ENCODE measurements at places on chromosomes 6 and 20. TPM values are rescaled to one million over a fixed set of nuclear protein-coding genes. Genes with fewer than 3 reads are reported as not detected.

Gene TMEM217
- 0.44 TPM for total RNA-seq

Gene EYA2
- 4.7 TPM for total RNA-seq

Gene RNF144B
- 26.6 TPM for total RNA-seq

Gene RBM24
- total RNA-seq, result 0.44 TPM

Gene ANKEF1
- 10.8 TPM for total RNA-seq

Gene CNPY3
- 33.0 TPM for total RNA-seq

Gene PGC
- not detected for total RNA-seq

Gene ULBP2
- 0.34 TPM for total RNA-seq

Gene C20orf141
- total RNA-seq, result 2.3 TPM

Gene CCN6
- total RNA-seq, result not detected

Gene CHRNA4
- total RNA-seq, result not detected

Gene CNR1
- 45.5 TPM for total RNA-seq

Gene PHACTR1
- total RNA-seq, result 11.2 TPM
